ENCODE measurements at places on chromosomes 6 and 20.

DNA sequence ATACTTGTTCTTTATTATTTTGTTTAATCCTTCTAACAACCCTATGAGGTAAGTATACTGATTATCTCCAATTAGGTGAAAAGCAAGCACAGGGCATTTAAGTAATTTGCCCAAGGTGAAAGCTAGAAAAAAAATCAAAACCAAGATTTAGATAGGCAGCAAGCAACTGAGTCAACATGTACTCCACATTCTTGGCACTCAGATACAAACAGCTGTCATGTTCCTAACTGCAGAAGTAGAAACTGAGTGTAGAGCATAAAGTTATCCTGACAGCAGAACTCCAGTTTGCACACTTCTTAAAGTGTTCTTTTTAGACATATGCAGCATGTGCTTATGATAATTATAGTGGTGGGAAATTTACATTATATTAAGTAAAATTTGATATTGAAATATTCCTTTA is 278.1 kb downstream of the MEI4 start:
- no peak for DNase-seq

- DNase-seq, result no peak
Observed at GRCh38 chr20:9161311-9161710, 92.4 kb downstream of the PLCB4 start.

DNA sequence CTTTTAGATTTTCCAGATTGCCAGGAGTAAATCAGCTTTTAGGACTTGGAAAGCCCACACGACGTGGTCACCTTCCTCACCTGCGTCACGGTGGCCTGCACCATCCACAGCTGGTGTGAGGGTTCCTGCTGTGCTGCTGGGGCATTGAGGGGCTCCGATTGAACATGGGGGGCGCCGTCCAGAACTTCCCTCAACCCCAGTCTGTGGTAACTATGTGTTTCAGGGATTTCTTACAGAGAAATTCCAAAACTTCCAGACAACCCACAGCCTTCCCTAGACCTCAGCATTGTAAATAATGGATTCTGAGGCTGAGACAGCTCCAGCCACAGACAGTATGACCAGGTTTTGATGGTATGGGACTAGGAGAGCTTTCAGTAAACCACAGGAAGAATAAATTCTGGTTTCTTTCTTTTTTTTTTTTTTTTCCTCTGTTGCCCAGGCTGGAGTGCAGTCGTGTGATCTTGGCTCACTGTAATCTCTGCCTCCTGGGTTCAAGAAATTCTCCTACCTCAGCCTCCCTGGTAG is 46.7 kb upstream of the IRF4 start:
- DNase-seq, result no peak

- DNase-seq, result no peak
Observed at GRCh38 chr6:55853008-55854001, 22.1 kb downstream of the BMP5 start.

DNA sequence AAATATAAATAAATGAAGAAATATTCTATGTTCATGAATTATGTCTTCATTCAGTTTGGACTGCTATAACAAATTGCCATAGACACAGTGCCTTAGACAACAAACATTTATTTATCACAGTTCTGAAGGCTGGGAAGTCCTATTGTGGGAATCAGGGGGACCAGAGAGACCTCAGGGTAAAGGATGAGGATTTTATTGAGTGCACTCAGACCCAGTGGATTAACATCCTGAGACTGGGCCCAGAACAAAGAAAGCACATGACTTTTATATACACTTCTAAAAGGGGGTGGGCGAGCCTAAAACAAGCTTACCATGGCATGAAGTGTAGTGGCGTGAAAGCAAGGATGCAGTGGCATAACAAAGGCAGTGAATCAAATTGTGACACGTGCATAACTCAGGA is 26.9 kb upstream of the CBLN4 start:
- DNase-seq, result peak; percentile 2

DNA sequence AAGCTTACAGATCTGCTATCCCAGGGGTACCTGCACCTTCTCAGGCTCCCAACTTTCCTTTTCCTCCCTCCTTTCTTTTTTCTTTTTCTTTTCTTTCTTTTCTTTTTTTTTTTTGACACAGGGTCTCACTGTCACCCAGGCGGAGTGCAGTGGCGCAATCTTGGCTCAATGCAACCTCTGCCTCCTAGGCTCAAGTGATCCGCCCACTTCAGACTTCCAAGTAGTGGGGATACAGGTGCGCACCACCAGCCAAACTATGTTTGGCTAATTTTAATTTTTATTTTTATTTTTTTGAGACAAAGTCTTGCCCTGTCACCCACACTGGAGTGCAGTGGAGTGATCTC is 36.0 kb downstream of the PIM1 start:
- DNase-seq, result no peak

DNA sequence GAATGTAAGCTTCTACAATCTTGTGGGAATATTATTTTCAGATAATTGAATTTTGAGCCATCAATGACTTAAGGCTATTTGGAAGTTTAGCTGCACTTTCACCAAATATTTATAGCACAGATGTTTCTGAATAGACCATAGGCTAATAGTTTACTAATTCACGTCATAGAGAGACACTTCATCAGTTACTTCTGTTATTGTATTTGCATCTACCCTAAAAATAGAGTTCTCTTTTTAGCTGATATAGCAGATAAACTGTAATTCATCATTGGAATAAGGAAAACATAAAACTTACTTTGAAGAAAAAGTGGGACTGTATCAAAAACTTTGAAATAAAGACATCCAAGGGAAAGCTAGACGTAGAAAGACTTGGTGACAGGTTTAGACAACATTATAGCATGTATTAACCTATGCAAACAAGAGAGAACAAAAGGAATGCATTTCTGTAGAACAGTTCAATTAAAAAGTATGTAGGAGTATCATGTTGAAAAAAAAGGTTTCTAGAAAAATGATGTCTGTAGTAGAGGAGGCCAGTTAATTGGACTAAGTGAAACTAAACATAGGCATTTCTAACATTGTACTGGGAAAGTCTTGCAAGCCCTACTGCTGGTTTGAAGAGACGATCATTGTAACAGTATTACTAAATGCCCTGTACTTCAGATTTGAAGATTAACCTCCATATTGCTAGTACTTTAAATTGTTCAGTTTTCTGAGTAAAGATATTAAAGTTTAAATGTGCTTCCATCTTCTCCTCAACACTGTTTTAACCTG is 123.3 kb downstream of the ZFAND3 start:
- no peak for DNase-seq

DNA sequence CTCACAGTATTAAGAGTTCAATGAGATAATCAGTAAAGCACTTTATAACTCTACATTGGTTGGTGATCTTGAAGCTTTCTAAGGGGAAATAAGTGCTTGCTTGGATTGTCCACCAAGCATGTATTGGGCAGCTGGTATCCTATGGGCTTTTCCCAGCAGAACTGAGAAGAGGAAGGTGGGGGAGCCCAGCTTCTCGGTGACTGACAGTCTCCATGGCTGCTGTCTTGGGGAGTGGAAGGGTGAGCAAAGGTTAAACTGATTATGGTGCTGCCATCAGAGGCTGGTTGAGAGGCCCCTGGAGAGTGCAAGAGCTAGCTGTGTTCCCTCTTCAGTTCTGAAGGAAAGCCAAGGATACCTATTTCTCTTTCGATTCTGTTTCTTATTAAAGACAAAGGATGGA is 35.5 kb upstream of the ADTRP start:
- no peak for DNase-seq

DNA sequence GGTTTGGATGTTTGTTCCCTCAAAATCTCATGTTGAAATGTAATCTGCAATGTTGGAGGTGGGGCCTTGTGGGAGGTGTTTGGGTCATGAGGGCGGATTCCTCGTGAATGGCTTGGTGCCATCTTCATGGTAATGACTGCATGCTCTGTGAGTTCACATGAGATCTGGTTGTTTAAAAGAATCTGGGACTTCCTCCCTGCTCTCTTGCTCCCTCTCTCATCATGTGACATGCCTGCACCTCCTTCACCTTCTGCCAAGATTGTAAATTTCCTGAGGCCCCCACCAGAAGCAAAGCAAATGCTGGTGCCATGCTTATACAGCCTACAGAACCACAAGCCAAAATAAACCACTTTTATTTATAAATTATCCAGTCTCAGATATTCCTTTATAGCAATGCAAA is 250.3 kb upstream of the PLN start:
- no peak for DNase-seq

GRCh38 chr6:38169221-38169976 is 349.9 kb downstream of the ZFAND3 start:
- no peak for DNase-seq

- no peak for DNase-seq
Observed at GRCh38 chr6:42389736-42390135, 62.0 kb downstream of the TRERF1 start.

DNA sequence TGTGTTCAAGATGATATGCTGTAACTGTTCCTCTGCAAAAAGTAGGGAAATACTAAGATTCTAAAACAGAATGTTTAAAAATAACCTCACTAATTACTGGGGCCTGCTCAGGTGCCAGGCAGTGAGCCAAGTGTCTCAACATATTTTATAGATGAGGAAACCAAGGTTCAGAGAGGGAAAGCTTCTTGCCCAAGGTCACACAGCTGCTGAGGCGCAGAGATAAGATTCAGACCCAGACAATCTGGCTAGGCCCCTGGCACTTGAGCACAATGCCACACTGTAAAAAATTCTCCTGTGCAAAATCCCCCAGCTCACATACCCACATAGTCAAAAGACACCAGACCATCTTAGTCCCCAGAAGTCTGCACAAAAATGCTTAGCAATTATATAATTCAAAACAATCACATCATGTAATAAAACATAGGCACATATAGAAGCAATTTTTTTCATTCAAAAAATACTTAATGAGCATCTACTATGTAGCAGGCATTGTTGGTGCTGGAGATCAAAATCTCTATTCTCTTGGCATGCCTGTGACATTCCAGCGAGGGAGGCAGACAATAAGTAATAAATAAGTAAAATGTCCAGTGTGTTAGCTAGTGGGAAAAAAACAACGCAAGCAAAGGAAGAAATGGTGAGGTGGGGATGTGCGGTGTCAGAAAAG is 10.3 kb downstream of the PREX1 start:
- no peak for DNase-seq

- peak; percentile 27 for DNase-seq
Observed at GRCh38 chr6:110738899-110739365, 76.3 kb downstream of the CDK19 start.
